ENCODE measurements at places on chromosomes 3 and 15.

DNA sequence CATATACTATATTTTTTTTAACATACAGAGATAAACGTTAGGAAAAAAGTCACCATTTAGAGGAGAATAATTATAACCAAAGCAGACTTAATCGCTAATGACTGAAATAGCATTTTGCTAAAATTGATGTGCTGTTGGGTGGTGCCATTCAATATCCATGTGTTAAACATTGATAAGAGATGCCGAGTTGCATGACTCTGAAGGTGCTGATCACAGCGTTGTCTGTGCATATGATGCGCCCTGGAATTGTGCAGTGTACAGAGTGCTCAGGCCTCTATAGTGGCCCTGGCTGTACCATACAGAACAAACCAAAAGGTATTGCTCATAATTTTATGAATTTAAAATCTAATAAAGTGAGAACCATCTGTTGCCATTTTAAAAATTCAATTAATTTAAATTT lies 168.3 kb downstream of the MEIS2 start:
- no peak for DNase-seq

DNA sequence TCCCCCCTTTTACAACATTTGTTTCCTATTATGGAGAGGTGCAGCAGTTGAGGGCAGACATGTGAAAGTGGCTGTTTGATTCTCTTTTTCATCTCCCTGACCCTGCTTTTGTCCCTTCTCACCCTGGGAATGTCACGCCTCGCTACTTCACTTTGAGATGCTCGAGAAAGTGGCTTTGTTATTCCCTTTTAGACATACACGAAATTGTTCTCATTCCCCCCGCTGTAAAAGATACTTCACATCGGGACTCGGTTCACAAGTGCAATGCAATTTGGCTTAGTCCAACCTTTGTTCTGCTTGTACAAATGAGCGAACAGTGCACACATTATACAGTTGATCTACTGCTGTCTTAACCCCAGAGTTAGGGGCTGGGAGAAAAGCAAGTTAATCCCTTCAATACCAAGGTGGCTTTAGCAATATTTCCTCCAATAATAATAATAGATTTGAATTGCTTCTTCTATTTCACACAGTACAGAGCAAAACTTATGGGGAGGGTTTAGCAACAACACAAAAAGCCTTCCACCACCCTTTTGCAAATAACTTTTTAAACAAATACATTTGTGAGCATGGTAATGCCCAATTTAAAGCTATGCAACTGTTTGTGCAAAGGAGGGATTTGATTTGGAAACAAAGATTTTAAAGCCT lies 5.7 kb upstream of the FOXB1 start:
- DNase-seq, result no peak

DNA sequence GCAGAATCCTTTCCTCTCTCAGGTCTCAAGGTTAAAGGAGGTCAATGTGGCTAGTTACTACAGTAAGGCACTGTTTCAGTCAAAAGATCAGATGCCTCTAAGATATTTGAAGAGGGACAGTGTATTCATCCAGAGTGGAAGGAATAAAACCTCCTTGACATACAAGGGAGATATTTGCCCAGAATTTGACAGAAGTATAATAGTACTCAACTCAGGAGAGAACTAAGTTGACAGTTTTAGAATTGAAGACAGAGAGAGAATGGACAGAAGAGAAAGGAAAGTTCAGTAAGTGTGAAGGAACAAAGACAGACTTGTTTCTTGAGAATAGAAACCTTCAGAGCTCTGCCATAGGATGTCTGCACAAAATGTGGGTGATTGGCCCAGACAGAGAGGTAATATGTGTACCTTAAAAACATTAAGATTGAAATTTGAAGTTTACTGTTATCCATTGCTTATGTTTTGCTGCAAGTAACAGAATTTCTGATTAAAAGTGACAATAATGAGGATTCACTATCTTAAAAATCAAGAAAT lies 507.1 kb downstream of the IGSF11 start:
- DNase-seq, result no peak

DNA sequence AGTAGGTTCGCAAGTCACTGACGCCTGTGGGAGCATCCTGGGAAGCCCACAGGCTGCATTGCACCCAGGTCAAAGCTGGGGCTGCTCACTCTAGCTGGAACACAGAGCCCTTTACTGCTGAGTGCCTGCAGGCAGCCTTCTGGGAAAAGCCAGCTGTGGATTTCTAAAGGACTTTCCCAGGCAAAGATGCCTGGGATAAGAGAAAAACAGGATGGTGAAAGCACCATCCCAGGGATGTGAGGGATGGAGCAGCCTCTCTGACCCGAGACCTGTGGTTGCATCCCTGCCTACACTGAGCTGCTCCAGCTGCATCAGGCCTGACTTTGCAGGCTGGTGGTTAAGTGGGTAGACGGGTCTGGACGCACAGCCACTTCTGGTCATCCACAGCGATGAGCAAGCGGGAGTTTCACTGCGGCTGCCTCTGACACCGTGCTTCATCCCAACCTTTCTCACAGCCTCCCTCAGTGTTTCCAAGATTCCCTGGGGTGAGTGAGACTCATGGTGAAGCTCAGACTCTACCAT lies 52.5 kb upstream of the AMOTL2 start:
- no peak for DNase-seq

GRCh38 chr3:149134575-149134974 lies 5.1 kb downstream of the HPS3 start:
- DNase-seq, result no peak

- DNase-seq, result no peak
These were observed 441.2 kb downstream of the FHIT start for GRCh38 chr3:60809857-60810610.

GRCh38 chr3:177781686-177782161 lies 584.4 kb upstream of the TBL1XR1 start:
- DNase-seq, result no peak

DNA sequence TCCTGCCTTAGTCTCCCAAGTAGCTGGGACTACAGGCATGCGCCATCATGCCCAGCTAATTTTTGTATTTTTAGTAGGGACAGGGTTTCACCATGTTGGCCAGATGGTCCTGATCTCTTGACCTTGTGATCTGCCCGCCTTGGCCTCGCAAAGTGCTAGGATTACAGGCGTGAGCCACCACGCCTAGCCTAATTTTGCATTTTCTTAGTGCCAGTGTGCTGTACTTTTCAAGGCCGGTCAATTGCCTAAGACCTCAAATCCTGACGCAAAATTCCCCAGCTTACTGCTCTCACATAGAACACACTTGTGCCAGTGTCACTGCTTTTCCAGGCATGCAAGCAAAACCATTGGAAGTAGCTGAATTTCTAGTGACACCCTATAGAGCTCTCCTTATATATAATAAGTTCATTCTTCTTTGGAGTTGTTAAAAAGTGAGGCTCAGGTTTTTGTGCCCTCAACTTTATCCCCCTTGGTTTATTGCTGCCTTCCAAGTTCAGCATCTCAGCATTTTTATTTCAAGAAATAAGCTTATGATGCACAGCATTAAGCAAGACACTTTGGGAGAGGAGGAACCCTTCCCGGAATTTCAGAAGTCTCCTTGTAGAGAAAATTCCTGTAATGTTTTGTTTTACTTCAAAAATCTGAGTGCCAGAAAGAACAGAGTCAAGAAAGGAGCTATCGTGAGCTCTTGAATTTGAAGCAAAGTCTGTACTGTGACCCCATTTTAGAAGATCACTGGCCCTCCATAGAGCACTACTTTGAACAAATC lies 93.2 kb downstream of the FILIP1L start:
- DNase-seq, result no peak

- DNase-seq, result no peak
These were observed 62.8 kb downstream of the ITGB5 start for GRCh38 chr3:124824286-124824915.

DNA sequence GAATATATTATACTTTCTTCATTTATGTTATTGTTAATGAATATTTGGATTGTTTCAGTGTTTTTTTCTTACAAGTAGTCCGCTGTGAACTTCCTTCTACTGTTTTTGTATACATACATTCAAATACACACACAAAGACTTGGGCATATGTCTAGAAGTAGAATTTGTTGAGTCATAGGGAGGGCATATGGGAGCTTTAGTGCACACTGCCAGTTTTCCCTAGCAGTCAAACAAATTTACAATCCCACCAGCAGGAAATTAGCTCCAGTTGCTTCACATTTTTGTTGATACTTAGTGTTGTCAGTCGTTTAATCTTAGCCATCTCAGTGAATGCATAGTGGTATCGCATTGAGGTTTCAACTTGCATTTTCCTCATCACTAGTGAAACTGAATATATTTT lies 492.3 kb downstream of the DIPK2A start:
- no peak for DNase-seq

- no peak for DNase-seq
These were observed 98.8 kb downstream of the FNDC3B start for GRCh38 chr3:172138193-172138537.

GRCh38 chr15:54803134-54803808 lies 393.5 kb downstream of the RSL24D1 start:
- no peak for DNase-seq

DNA sequence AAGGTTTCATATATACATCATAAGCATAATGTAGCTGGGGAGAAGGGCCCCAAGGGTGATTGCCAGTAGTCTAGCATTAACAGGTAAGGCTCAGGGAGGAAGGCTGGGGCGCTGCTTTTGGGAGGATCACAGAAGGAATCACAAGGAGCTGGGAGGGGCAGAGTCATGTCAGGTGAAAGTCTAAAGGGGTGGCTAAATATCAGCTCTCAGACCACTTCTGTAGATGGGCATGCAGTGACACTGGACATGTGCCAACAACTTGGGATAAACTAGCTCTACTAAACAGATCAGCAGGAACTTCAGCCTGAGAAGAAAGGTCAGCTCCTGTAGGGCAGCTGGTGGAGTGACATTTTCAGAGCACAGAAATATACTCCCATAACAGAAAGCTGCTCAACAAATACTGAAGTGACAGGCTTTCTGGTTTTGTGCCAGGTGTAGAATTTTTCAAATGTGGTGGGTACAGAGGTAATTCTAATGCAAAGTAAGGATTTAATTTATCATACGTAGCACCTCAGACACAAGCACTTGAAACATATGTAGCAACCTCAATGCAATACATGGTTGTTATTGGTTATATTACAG lies 79.4 kb downstream of the PEX5L start:
- DNase-seq, result no peak

DNA sequence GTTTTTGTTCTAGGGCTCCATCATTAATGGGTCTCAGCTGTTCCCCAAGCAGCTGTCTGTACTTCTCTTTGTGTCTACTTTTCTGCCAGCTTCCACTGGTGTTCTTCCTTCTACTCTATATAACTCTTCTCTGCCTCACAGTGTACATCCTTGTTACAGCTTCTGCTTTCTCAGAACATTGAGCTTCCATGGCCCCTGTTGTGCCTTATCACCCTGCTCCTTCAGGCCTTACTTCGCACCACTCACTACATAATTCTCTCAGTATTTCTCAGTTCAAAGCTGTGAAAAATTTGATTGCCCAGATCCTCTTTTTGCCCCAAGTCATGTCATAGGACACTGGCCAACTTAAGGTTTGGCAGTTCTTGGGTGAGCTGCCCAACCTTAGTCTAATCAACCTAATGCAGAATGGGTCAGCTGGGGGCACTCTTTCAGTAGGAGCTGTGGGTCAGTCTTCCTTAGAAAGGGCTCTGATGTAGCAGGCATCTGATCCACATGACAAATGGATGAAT lies 28.9 kb downstream of the CSTA start:
- no peak for DNase-seq

- DNase-seq, result no peak
These were observed 16.6 kb downstream of the OXTR start for GRCh38 chr3:8752832-8753231.

DNA sequence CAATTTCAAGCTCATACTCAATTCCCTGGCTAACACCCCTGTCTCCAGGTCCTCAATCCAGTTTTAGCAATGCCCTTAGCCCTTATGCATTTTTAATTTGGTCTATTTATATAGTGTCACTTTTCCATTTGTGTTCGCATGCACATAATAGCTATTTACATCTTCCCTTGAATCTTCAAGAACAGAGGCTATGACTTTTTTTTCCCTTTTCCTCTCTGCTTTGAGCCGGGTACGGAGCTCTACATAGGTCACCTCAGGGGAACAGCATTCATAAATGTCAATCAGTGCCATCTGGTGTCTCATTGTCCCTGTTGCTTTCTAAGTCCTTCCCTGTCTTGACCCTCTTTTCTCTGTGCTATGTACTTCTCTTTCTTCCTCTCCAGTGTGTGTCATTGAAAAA lies 26.5 kb upstream of the ACTC1 start:
- DNase-seq, result no peak

- DNase-seq, result no peak
These were observed 10.3 kb upstream of the MCF2L2 start for GRCh38 chr3:183438735-183439134.

- DNase-seq, result no peak
These were observed 6.7 kb upstream of the ZBED2 start for GRCh38 chr3:111601810-111602209.
